ENCODE measurements at places on chromosomes 2 and 18.

DNA sequence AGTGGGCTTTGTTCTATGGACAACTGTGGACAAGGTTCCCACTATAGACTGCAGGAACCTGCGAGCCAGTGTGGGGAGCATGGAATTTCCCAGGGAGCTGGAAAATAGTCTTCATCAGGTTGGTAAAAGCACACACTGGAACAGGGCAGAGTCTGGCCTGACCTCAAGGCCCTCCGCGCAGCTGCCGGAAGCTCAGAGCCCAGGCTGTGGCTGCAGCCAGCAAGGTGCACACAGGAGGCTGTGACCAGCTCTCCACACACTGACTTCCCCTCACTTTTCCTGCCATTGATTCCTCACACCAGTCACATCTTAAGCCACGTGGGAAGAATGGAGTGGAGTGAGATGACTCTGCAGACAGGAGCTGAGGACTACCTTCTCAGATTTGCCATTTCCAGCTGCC, 19.1 kb downstream of the MAL start:
- DNase-seq, result no peak

DNA sequence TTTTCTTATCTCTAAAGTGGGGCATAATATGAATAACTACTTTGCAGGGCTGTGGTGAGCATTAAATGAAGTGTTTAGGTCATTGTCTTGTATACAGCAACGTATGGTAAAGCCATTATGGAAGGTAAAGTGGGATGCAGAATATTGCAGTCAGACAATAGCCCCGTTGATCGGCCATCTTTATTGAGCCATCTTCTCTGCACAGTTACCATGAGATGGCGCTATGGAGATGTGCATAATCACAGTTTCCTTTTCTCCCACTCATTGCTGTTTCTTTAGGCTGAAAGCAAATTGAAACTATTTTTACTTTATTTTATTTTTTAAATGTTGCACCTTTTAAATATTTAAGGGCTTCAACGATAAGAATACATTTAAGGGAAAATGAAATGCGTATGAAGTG, 108.9 kb downstream of the THSD7B start:
- no peak for DNase-seq

GRCh38 chr2:95361216-95361980, 41.1 kb upstream of the FAHD2A start:
- DNase-seq, result no peak

DNA sequence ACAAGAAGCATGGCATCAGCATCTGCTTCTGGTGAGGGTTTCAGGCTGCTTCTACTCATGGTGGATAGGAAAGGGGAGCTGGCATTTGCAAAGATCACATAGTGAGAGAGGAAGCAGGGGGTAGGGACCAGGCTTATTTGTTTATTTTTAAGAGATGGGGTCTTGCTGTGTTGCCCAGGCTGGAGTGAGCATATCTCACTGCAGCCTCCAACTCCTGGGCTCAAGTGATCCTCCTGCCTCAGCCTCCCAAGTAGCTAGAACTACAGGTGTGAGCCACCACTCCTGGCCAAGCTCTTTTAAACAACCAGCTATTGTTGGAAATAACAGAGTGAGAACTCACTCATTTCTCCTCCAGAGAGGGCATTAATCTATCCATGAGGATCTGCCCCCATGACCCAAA, 269.4 kb upstream of the FBXO11 start:
- no peak for DNase-seq

- no peak for DNase-seq
These were observed 477.5 kb downstream of the SLC4A3 start for GRCh38 chr2:220104871-220105351.

DNA sequence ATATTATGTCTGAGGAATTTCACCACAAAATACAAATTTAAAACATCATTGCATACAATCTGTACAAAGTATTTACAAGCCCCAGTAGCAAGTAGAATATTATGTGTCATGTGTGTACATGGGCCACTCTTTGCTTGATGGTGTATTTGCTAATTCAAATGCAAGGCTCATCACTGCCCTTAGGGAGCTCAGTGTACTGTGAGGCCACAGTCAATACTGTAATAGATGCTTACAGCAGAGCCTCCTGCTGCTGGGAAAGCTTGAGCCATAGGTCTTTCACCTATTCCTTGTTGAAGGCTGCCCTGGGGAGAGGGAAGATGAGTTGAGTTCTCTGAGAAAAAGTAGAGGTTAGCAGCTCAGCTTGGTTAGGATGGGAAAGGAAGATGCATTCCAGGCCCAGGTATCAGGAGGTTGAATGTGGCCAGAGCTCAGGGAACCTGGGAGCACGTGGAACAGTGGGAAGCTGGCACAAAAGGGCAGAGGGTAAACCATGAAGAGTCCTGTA, 189.6 kb downstream of the LRP1B start:
- no peak for DNase-seq

- DNase-seq, result no peak
These were observed 31.6 kb downstream of the RNF144A start for GRCh38 chr2:6948677-6949351.

- DNase-seq, result no peak
These were observed 4.7 kb downstream of the CYTIP start for GRCh38 chr2:157438863-157439823.

DNA sequence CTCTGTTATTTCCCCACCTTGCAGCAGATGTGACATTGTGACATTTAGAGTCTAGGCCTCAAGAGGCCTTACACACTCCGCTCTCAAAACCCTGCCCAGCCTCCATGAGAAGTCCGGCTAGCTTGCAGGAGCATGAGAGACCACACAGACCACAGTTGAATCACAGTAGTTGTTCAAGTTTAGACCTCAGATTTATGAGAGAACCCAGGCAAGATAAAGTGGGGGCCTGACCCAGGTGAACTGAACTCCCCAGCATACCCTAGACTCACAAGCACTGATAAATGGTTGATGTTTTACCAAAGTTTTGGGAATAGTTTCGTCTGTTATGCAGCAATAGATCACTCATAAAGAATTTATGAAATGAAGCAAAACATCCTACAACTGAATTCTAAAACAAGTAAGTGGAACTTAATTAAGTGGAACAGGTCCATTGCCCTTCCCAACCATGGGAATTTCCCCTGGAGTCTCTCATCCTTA, 4.7 kb upstream of the STAT1 start:
- DNase-seq, result no peak

DNA sequence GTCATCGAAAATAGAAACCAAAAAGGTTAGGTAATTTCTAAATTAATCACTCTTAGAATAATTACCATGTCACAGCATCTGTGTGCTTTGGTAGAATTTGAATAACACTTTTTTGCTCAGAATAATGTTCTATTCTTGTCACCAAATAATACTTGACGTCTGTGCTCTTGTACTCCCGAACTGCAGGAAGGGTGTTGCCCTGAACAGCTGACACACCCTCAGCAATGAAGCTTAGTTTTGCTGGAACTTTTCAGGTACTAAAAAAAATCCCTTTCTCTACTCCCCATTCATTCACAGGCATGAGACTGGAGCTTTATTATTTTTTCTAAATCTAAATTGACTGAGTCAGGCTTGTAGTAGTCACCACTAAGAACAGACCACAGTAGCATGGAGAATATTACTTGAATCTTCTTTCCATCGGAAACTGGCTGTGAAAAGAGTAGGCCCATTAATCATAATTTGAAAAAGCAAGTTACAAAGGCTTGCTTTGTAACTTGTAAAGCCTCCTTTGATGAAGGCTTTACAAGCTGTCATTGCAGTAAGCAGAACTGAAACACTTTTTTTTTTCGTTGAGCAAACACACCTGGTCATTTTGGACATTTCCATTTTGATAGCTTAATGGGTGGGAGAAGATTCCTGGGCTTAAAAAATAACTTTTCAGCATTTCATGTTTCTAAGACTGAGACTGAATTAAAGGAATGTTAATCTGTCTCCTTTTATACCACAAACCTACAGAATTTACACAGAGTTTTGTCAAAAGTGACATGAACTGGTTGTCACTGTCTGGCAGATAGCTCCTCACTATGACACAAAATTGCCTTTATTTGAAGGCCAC, 70.3 kb upstream of the PELI1 start:
- no peak for DNase-seq

GRCh38 chr2:26493566-26493965, 15.6 kb upstream of the OTOF start:
- no peak for DNase-seq

- no peak for DNase-seq
These were observed 27.3 kb downstream of the VAPA start for GRCh38 chr18:9941103-9941502.
